ENCODE measurements at places on chromosomes 12 and 14.

DNA sequence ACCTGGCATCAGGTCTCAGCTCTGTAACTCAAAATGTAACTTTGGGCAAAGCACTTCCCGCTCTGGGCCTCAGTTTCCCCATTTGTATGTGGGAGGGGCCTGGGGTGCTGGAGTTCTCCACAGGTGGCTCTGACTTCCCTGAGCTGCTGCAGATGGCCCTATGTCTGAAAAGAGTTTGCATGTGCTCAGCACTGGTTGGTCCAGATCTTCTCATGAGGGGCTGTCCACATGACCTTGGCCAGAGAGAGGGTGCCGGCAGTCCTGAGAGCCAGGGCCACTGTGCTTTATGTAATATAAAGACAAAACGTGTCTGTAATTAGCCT lies 7.2 kb upstream of the CACNA2D4 start:
- no peak for DNase-seq

DNA sequence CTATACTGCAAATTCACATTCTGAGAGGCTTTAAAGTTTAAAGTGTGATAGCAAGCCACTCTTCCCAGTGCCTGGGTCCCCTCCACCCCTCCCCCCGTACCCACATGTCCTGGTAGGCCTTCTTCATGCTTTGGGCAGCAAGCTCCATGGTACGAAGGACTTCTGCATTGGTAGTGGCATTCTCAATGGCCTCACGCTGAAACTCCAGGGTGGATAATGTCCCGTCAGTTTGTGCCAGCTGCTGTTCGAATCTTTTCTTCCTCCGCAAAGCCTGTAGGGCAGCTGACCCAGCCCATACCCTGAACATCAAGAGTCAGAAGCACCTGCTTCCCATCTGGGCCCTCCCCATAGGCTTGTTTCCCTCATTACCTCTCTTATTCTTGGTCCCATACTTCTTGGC lies 2.0 kb downstream of the CHMP4A start:
- DNase-seq = no peak

- no peak for DNase-seq
Observed at GRCh38 chr12:14244876-14245669, 120.4 kb upstream of the ATF7IP start.

- DNase-seq = no peak
Observed at GRCh38 chr12:71581206-71581605, 82.4 kb downstream of the ZFC3H1 start.

DNA sequence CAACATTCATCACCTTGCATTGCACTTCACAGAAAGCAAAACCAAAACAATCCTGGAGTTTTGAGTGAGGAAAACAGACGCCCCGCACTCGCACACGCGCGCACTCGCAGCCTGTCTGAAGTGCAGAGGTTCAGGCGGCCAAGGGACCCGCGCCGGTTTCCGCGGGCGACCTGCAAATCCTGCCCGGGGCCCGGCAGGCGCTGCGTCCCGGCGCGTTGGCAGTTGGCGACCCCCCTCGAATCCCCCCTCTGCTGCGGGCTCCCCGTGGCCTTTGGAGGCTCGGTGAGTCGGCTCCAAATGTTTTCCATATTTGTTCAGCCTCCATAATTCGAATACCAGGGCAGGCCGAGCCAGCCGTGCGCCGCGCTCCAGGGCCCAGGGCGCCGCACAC lies at the start of gene SSPN:
Gene SSPN (plus strand): TSS at position 324 of the 391 bp plus-strand sequence. CDS start 100 bp downstream, outside the sequence.
- no peak for DNase-seq

DNA sequence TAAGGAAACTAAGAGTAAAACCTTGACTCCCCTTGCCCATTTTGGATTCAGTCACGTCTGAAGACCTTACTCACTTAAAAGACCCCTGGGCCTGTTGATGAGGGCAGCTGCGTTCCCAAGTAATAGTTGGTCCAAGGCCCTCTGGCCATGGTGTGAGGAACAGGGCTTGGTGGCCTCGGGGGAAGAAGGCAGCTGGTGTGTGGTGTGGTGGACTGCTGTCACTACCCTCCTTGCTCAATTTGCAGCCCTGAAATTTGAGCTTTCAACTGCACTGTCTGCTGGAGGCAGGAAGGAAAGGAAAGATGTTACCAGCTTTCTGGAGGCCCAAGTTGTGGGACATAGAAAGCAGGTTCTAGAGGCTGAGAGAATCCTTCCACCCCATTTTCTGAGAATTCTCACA lies 128.2 kb downstream of the SLC38A6 start:
- DNase-seq = no peak

- no peak for DNase-seq
Observed at GRCh38 chr12:113820309-113820708, 145.8 kb downstream of the RBM19 start.

- no peak for DNase-seq
Observed at GRCh38 chr12:8517971-8518370, 4.7 kb downstream of the CLEC4D start.

GRCh38 chr12:68349220-68349621 lies 17.1 kb upstream of the MDM1 start:
- DNase-seq = no peak

DNA sequence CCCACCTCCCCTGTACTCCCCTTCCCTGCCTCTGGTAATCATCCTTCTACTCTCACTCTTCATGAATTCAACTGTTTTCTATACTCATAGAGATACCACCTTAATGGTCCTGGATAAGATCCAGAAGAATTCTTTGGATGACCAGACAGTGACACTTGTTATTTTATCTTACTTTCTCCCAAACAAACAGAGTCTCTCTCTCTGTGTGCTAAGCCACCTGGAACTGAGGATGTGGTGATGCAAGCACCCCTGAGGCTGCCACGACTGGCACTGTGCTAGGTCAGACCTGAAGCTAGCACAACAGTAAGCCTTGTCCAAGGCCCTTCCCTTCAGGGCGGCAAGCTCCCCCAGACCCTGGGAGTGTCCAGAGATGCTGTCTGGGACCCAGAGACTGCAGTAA lies 250.2 kb downstream of the C12orf50 start:
- no peak for DNase-seq

GRCh38 chr12:66115071-66115600 lies 15.4 kb downstream of the LLPH start:
- no peak for DNase-seq

DNA sequence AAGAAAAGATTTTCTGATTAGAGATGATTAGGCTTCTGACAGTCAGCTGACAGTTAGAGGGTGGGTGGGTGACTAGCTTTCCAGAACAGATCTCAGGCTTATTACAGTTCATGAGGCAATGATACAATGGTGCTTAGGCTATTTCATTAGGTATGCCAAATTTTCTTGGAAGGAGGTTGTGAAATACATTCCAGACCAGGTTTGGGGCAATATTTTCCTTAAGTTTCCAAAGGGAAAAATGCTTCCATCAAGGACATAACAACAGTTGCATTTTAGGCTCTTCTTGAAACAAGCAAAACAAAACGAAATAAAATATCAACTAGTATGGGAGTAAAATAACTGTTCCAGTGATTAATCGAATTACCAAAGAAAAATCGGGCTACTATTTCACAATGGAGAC lies 59.3 kb upstream of the CNTN1 start:
- no peak for DNase-seq

DNA sequence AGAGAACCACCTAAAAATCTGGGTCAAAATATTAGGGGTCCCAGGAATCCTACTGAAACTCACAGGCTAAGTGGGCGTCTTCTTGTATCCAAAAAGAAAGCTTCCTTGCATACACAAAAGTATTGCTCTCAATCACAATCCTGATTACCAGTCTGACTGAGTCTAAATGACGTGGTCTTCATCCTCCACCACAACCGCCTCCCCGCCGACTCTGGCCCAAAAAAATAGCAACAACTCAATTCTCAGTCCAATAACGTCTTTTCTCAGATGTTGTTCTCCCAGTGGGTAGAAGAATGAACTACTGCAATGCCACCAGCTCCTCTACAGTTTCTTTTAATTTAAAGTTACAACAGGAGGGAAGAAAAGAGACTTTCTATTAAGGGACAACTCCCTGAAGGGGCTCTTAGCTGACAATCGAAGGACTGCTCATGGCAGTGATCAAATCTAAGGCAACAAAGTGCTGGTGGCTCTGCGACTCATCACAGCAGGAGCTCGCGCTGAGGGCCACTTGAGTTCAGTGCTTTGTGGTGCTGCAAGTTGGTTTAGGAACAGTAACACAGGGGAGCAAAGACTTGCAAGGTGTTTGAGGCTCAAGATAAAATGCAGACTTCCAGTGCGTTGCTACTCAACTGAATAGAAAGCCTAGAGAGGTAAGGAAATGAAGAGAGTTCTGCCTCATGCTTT lies 394.1 kb downstream of the BCAT1 start:
- DNase-seq = no peak
